Esophagus squamous epithelium (tissue), 5 donors: ENCODE measurements at places on chromosomes 16 and 17.

GRCh38 chr16:4313563-4314531 lies 2.0 kb upstream of the GLIS2 start:
- no peak for DNase-seq

- no peak for DNase-seq
Measured at GRCh38 chr16:90072442-90073105, 4.6 kb downstream of the PRDM7 start.

DNA sequence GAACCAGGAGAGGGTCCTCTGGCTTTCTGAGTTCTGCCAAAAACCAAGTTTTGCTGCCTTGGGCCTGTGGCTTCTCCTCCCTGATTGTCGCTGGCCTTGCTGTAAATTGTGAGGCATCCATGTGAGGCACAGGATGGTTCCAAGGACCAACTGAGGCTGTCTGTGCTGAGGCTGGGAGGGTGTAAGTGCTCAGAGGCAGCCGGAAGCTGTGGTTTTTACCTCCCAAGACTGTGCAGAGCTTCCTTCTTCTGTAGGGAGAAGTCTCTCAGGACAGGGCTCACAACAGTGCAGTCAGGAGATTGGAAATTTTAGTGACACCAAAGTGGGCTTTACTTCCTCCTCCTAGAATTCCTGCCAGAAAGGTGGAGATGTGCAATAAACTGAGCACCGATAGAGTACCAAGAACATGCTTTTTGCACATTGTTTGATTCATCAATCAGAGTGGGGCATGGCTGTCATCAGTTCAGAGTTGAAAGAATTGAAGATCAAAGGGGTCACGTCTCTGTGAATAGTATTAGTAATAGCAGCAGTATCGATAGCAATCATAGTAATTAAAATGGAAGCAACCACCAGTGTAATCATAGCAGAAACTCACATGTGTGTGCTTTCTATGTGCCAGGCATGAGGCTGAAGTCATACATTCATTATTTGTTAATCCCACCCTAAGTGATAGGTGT lies 467.1 kb downstream of the WWOX start:
- DNase-seq: no peak

GRCh38 chr16:86507173-86508027 lies 2.9 kb upstream of the FOXF1 start:
- no peak for DNase-seq

DNA sequence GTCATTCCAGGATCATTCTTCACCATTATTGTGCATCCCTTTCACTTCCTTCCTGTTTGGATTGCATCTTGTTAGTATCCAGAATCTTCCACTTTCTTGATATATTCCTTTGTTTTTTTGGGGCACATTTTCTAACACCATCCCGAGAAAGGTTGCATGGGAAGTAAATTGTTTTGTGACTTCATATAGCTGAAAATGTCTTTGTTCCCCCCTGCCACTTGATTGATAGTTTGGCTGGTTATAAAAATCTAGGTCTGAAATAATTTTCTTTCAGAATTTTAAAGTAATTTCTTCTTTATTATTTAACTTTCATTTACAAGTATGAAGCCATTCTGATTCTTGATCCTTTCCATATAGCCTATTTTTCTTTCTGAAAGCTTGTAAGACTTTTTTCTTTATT lies 32.7 kb downstream of the GAN start:
- DNase-seq: no peak

GRCh38 chr17:265718-266117 lies 84.3 kb upstream of the DOC2B start:
- no peak for DNase-seq

GRCh38 chr17:29949696-29950095 lies 8.3 kb downstream of the EFCAB5 start:
- DNase-seq: no peak

GRCh38 chr16:66774981-66775380 lies 23.6 kb upstream of the DYNC1LI2 start:
- DNase-seq: no peak

- no peak for DNase-seq
Measured at GRCh38 chr17:27443491-27443890, 12.8 kb upstream of the KSR1 start.

DNA sequence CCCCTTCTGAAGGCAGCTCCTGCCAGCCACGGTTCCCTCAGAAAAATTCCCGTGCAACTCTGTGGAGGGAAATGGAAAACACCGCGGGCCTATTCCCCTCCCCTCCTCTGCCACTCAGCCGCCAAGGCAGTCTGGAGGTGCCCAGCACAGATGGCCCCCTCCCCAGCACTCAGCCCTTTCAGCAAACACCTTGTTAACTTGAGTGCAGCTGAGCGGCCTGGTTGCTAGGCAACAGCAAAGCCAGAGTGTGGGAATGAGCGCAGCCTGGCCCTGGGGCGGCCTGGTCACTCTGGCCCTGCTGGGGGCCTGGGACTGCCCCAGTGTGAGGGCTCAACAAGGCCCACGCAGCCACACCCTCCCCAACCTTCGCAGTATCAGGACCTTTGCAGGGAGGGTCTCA lies 32.8 kb downstream of the CACNA1G start:
- DNase-seq: no peak

- DNase-seq: no peak
Measured at GRCh38 chr16:4263504-4264436, 9.1 kb downstream of the TFAP4 start.

DNA sequence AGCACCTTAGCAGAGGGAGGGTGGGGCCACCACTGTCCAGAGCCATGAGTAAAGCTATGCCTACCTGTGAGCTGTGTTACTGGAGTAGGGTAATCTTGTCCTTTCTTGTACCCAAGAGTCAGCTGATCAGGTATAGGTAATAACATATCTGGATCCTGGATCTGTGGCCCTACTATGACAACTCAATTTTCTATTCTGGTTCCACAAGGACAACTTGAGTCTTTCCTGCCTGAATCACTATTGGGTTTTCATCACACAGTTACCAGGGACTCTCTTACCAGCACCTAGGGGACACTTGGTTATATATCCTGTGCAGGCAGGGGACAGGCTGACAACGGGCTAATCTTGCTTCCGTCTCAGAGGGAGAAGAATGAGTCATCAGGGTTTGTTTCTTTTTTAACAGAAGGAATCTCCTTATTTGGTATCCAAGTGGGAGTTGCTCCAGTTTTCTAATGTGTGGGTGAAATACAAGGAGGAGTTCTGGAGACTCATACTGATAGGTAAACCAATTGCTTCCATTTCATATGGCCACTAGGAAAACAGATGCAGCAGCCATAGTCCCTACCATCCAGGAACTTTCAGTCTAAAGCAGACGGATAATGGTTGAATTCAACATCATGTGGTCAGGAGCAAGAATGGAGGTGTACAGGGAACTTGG lies 6.8 kb downstream of the ZNF267 start:
- no peak for DNase-seq

DNA sequence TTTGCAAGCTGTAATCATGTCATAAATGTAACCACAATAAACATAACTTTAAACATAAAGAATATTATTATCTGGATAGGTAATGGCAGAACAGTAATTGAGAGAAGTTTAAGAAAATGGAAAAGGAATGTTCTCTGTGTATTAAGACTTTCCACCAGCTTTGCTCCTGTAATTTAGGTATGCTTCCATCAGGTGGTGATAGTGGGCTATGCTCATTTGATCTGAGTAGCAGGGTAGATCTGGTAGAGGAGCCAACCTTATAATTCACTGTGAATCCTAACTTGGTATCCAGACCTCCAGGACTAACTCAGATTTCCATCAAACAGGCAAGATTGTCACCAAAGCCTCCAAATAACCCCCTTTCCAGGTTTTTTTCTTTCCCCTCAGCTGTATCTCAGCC lies 137.9 kb upstream of the ZKSCAN2 start:
- no peak for DNase-seq

GRCh38 chr17:73521376-73521775 lies 122.9 kb downstream of the SDK2 start:
- no peak for DNase-seq
